Activated CD8-positive, alpha-beta T cell treated with anti-CD3 and anti-CD28 coated beads, Interleukin-2, amount 10 ng/mL, durations not matched to agents 7 days and 5 days (primary cell): ENCODE measurements at places on chromosomes 7 and 10. TPM values are rescaled to one million over a fixed set of nuclear protein-coding genes. Genes with fewer than 3 reads are reported as not detected.

DNA sequence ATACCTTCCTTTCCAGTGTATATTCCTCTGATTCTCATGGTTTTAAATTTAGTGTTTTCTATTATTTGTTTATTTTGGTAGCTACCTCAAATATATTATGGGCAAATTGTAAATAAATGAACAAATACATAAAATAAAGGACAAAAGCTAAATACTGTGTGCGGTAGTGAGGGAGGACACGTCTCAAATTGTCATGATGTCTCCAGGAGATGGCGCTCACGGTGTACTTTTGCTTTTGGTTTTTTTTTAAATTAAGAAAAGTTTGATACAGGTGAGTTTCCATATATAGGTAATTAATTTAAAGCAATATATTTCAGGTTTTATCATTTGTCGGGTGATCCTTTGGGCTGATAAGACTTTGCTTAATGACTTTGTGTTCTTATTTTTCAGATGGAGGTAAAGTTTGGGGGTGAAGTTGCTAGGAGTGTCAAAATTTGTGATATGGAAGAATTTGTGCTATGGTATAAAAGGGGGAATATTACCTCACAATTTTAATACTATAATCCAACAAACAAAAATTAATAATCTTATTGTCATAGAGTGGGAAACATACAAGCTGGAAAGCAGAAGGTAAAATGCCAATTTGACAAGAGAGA lies 68.4 kb upstream of the TMEM229A start:
- no peak overlapping the region for H3K27ac ChIP-seq
- no peak overlapping the region for H3K4me3 ChIP-seq
- H3K36me3 ChIP-seq, result no peaks in the 10 kb centered on the region
- no peaks in the 10 kb centered on the region for H3K27me3 ChIP-seq

- H3K27me3 ChIP-seq, result peaks cover 22% of the 10 kb centered on the region
- no peak overlapping the region for H3K27ac ChIP-seq
- DNase-seq, result no peak
These were observed 5.7 kb downstream of the CHST3 start for GRCh38 chr10:71969929-71970328.

GRCh38 chr7:936386-937054 lies 18.0 kb downstream of the ADAP1 start:
- DNase-seq, result peak; percentile 44
- H3K36me3 ChIP-seq, result peaks cover 20% of the 10 kb centered on the region
- H3K4me1 ChIP-seq, result peaks cover 20% of the 10 kb centered on the region
- H3K27me3 ChIP-seq, result no peaks in the 10 kb centered on the region

GRCh38 chr7:149635561-149636329 lies 137.6 kb downstream of the ZNF467 start:
- H3K36me3 ChIP-seq, result no peaks in the 10 kb centered on the region

Gene CLDN3
- not detected for total RNA-seq

Gene PRPS1L1
- total RNA-seq, result not detected

Gene MMRN2
- total RNA-seq, result not detected
